IPS DF 6.9 (cell line): ENCODE measurements at places on chromosomes 13 and 19.

DNA sequence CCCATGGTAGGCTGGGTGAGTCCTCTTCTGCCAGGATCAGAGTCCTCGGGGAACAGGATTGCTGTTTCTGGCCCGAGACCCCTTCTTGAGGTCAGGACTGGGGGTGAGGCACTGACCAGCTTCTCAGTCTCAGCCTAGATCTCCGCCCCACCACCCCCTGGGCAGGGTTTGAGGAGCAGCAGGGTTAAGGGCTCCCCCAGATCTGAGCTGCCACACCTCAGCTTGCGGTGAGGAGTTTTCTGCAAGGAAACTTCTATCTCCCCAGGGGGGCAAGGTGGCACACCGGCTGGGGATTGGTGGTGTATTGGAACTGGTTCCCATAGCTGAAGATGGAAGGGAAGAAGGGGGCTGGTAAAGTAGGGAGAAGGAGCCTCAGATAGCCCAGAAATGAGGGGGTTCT, 19.5 kb downstream of the CHST8 start:
- peaks cover 12% of the 10 kb centered on the region for H3K4me1 ChIP-seq
- no peak overlapping the region for H3K27ac ChIP-seq
- no peak for DNase-seq
- no peaks in the 10 kb centered on the region; the same call in 1 of the 2 replicates for H3K36me3 ChIP-seq
- H3K27me3 ChIP-seq: no peaks in the 10 kb centered on the region
- no peak overlapping the region for H3K4me3 ChIP-seq

DNA sequence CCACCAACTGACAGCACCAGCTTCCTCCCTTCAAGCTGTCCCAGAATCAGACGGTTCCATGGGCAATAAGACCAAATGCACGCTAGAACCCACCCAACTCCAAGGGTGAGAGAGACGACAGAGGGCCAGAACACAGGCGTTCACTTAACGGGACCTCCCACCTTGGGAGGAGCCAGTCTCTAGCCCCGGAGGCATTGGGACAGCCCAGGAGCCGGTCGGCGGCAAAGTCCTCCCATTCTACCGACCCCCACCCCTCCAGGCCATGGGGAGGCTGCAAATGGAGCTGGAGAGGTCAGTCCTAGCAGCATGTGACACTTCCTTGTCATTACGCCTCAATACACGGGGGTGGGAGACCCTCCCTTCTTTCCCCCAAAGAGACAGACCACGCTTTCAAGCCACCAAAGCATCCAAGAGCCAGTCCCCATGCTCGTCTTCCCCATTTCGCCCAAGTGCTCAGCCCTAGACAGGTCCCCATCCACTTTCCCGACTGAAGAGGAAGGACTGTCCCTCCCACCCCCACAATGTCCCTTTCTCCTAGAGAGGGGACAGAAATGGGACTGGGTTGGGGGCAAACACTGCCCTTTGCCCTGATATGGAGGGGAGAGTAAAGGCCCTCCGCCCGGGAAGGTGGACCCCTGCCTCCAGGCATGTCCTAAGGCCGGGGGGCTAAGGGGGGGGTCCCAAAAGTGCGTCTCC, 964 bp downstream of the KHSRP start:
- H3K36me3 ChIP-seq: peaks cover 28% of the 10 kb centered on the region
- H3K27ac ChIP-seq: no peak overlapping the region
- H3K4me1 ChIP-seq: no peaks in the 10 kb centered on the region
- H3K27me3 ChIP-seq: no peaks in the 10 kb centered on the region
- H3K4me3 ChIP-seq: peak overlapping the region; percentile 69

- H3K4me1 ChIP-seq: no peaks in the 10 kb centered on the region
- no peaks in the 10 kb centered on the region for H3K36me3 ChIP-seq
- no peak overlapping the region for H3K27ac ChIP-seq
- DNase-seq: no peak
- no peaks in the 10 kb centered on the region for H3K27me3 ChIP-seq
Observed at GRCh38 chr13:54852831-54853230, 1824.2 kb downstream of the OLFM4 start.

DNA sequence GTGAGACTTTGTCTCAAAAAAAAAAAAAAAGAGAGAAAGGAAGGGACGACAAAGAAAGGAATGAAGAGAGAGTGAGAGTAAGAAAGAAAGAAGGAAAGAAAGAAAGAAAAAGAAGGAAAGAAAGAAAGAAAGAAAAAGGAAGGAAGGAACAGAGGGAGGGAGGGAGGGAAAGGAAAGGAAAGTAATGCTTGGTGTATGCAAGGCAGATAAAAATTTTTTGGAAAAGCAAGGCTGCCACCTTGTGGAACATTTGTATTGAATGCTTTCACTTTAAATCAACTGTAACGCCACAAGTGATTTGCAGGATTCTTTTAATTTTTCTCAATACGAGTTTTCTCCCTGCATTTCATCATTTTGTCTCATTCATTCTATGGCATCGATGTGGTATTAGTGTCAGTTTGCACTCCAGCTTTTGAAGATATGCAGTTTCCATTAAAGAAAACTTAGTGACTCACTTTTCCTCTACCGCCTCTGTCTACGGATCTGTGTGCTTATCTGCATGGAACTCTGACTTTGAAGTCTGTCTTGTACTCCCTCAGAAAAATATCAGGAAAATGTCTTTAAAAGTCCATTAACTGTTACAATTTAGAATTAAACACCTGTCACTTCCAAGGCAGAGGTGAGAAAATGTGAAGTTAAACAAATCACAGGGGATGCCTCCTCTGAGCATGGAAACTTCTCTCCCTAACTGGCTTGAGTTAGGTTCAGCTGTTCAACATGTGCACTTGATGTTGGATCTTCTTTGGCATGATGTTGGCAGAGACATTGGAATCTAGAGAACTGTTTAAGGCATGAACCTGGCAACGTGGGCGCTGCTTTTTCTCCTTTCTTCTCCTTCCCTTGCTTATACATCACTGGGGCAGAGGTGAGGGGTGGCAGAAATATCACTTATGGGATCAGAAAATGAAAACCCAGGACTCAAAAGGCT, 20.0 kb upstream of the ZDHHC20 start:
- no peaks in the 10 kb centered on the region for H3K4me1 ChIP-seq
- no peak overlapping the region for H3K27ac ChIP-seq
- H3K4me3 ChIP-seq: no peak overlapping the region
- H3K27me3 ChIP-seq: no peaks in the 10 kb centered on the region
- no peaks in the 10 kb centered on the region for H3K36me3 ChIP-seq

- DNase-seq: no peak
- H3K27me3 ChIP-seq: no peaks in the 10 kb centered on the region
- no peaks in the 10 kb centered on the region for H3K4me1 ChIP-seq
- H3K4me3 ChIP-seq: no peak overlapping the region
- no peak overlapping the region for H3K27ac ChIP-seq
Observed at GRCh38 chr13:101779147-101779546, 326.7 kb downstream of the ITGBL1 start.

- H3K36me3 ChIP-seq: no peaks in the 10 kb centered on the region
- no peak for DNase-seq
- no peak overlapping the region for H3K4me3 ChIP-seq
- H3K4me1 ChIP-seq: peaks cover 8% of the 10 kb centered on the region
- no peak overlapping the region for H3K27ac ChIP-seq
- H3K27me3 ChIP-seq: peaks cover 3% of the 10 kb centered on the region; the same call in 1 of the 2 replicates
Observed at GRCh38 chr19:7868326-7868670, 5.9 kb downstream of the PRR36 start.

GRCh38 chr13:112692586-112692985, 2.7 kb downstream of the ATP11A start:
- peaks cover 5% of the 10 kb centered on the region for H3K4me1 ChIP-seq
- DNase-seq: no peak
- no peak overlapping the region for H3K4me3 ChIP-seq
- H3K27ac ChIP-seq: no peak overlapping the region
- no peaks in the 10 kb centered on the region for H3K27me3 ChIP-seq

- H3K4me3 ChIP-seq: no peak overlapping the region
- no peak overlapping the region for H3K27ac ChIP-seq
- no peaks in the 10 kb centered on the region for H3K27me3 ChIP-seq
- H3K36me3 ChIP-seq: no peaks in the 10 kb centered on the region
- no peak for DNase-seq
Observed at GRCh38 chr13:20610006-20610405, 43.0 kb downstream of the IFT88 start.

DNA sequence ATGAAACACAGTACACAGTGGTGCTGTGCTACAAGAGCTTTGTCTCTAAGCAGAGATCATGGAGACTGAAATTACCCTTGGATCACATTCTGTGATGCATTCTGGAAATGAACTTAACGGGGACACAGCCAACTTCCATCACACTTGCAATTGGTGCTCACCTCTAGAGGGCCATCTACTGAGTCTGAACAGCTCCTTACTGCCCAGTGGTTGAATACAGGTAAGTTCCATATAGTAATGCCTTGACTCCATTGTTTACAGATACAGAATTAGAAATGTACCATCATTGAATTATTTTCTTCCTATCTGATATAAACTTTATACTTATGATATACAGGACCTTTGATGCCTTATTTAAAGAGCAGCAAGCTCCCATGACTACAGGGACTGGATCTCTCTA, 686.4 kb downstream of the PCDH9 start:
- no peaks in the 10 kb centered on the region for H3K4me1 ChIP-seq
- H3K4me3 ChIP-seq: no peak overlapping the region
- no peaks in the 10 kb centered on the region for H3K36me3 ChIP-seq
- no peak for DNase-seq
- H3K27ac ChIP-seq: no peak overlapping the region
- no peaks in the 10 kb centered on the region for H3K27me3 ChIP-seq

DNA sequence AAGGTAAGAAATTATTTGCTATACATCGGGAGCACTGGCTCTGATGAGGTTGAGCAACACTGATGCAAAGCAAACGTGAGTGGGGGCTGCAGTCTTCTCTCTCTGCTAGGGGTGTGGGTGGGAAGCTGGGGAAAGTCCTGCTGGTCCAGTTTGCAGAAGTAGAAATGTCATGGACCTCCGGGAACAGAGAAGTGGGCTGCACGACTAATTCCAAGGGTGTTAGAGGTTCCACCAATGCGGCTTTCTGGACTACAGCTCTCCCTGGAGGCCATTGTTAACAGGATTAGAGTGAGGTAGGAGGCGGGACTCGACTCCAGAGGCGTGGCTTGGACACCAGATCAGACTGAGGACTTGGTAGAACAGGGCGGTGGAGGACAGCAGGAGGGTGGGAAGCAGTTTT, 5.7 kb upstream of the FBXO27 start:
- H3K27me3 ChIP-seq: no peaks in the 10 kb centered on the region
- DNase-seq: no peak
- no peak overlapping the region for H3K4me3 ChIP-seq
- H3K27ac ChIP-seq: no peak overlapping the region
- H3K4me1 ChIP-seq: no peaks in the 10 kb centered on the region

- no peak for DNase-seq
- no peak overlapping the region for H3K27ac ChIP-seq
- H3K4me1 ChIP-seq: 0 out of 2 replicates have a peak, but pooled peaks cover 1% of the 10 kb centered on the region
- no peak overlapping the region for H3K4me3 ChIP-seq
Observed at GRCh38 chr13:67008075-67008668, 222.0 kb downstream of the PCDH9 start.

DNA sequence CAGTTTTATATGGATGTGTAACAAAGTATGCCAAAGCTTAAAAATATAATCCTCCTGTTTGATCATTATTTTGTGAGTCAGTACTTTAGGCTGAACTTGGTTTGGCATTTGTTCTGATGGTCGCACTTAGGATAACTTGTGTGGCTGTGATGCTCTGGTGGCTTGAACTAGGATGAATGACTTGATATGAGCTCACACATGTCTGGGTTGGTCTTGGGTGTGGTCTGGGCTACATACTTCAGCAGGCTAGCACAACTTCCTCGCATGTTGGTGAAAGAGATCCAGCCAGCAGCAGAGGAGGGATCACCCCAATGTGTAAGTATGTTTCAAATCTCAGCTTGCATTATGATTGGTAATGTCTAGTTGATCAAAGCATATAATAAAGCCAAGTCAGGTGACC, 969.1 kb upstream of the PCDH9 start:
- H3K27me3 ChIP-seq: no peaks in the 10 kb centered on the region
- H3K4me3 ChIP-seq: no peak overlapping the region
- H3K36me3 ChIP-seq: no peaks in the 10 kb centered on the region
- no peak for DNase-seq
- H3K4me1 ChIP-seq: no peaks in the 10 kb centered on the region
